ENCODE measurements at places on chromosomes 5 and 9.

- DNase-seq = no peak
Observed at GRCh38 chr5:41629897-41630296, 119.5 kb upstream of the PLCXD3 start.

- no peak for DNase-seq
Observed at GRCh38 chr5:124859027-124859426, 112.6 kb upstream of the ZNF608 start.

DNA sequence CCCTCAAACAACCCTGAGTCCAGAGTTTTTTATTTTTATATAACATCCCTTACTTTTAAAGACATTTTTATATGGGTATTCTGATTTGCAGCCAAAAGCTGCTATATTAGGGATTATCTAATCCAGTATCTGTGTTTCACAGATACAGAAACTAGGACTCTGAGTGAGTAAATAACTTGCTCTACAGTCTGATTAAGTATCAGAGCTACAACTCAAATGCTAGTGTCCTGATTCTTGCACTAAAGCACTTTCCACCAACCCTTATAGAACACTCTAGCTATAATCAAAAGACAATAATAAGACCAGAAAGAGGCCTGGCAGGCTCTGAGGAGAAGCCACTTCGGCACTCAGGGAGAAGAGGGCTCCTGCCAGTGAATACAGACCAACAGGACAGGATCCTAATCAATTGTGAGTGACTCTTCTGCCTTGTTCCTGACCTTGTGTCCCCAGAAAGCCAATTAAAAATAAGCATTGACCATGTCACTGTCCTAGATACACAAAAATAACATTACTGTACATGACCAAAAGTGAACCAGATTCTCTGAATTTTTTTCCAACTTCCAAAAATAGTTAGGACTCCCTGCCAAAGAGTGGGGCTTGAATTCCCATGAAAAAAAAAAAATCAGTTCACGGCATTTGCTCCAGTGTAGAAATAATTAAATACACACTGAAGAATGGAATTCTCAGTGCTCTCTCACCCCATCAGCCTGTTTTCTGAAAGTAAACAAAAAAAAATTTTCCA is 63.6 kb upstream of the MAP3K1 start:
- no peak for DNase-seq

DNA sequence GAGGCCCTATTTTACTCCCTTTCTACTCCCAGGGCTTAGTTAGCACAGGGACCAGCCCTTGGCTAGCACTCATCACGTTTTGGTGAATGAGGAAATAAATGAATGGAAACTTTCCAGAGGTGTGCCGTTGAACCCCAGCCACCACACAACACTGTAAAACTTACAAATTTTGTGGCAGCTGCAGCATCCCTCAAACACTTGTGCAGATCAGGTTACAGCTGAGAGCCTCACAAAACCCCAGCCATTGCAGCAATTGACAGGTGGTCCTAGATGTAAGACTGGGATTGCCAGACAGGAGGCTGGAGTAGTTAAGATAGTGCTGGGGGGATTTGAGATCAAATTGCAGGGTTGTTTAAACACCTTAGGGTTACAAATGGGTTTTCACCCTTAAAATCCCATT is 482.2 kb upstream of the KIF2A start:
- DNase-seq = no peak

GRCh38 chr5:55935371-55935770 is 59.4 kb downstream of the IL6ST start:
- no peak for DNase-seq

- DNase-seq = no peak
Observed at GRCh38 chr5:121500310-121500709, 351.4 kb upstream of the FTMT start.

DNA sequence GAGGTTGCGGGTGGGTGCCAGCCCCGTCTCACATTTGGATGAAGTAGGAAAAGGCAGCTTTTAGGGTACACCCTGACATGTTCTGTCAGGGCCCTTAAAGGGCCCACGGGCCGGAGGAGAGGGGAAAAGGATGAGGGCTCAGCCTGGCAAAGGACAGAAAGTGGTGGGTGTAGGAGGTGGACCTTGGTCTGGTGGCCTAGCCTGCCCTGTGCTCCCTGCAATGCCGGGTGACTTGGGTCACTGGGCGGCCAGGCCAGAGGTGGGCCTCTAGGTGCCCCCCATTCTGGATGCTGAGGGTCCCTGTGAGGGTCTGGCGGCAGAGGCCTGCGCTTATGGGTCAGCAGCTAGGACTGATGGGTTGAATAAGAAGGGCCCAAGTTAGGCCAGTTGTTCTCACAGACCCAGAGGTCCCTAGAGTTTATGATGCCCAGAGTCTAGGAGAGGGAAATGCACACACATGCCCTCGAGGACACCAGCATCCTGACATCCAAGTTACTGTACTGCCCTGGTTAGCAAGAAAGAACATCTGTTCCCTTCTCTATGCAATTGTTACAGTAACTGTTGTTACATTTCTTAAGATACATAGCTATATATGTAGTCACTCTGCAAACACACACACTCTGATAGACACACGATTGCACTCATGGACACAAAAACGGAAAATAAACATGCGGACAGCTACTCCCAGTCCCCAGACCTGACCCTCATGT is 12.5 kb downstream of the TRIM7 start:
- DNase-seq = no peak
